ENCODE measurements at places on chromosomes 12 and 14. TPM values are rescaled to one million over a fixed set of nuclear protein-coding genes. Genes with fewer than 3 reads are reported as not detected.

BCL2L14 gene
- not detected for total RNA-seq

ALG10 gene
- 5.7 TPM for total RNA-seq

KRT74 gene
- total RNA-seq = not detected

TMEM30B gene
- total RNA-seq = 6.3 TPM

HHIPL1 gene
- 9.3 TPM for total RNA-seq

All from smooth muscle cell of trachea (primary cell).